ENCODE measurements at places on chromosomes 7 and 10. TPM values are rescaled to one million over a fixed set of nuclear protein-coding genes. Genes with fewer than 3 reads are reported as not detected.
A peak's percentile ranks its signal among the peaks of the same experiment; 100 is the strongest.

DNA sequence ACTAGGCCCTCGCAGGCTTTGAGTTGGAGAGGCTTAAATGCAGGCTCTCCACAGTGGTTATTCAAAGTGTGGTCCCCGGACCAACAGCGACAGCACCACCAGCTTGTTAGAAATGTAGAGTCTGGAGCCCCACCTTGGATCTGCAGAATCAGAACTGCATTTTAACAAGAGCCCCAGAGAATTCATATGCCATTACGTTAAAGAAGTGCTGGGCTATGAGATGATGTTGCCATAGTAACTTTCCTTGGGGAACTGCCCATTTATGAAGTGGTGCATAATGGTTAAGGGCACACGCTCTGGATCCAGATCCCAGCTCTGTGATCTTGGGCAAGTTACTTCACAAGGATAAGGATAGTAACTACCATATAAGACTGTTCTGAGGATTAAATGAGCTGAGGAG lies 48.9 kb downstream of the ZCCHC24 start:
- DNase-seq: no peak

GRCh38 chr7:106542550-106543220 lies 118.3 kb downstream of the CCDC71L start:
- peak; percentile 86 for DNase-seq

DNA sequence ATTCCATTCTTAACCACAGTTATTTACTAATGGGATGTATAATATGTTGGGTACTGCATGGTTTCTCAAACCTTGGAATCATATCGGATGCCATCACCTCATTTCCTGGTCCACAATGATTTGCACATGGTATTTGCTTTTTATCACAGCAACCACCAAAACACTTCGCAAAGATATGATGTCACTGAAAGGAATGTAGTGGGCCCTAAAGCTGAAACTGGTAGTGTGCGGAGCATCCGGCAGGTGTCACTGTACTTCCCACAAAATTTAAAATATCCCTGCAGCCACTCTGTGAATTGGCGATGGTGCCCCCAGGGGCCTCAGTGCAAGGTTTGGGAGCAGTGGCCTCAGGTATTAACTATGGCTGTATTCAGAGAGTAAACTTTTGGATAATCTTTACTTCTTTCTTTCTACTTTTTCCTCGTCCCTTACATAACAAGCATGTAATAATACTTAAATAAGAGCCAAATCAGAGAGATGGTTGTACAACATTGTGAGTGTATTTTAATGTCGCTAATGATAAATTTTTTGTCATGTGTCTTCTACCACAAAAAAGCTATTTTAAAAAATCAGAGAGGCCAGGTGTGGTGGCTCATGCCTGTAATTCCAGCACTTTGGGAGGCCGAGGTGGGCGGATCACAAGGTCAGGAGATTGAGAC lies 66.2 kb downstream of the FAM241B start:
- DNase-seq: peak; percentile 84

GRCh38 chr10:85177767-85178166 lies 849.4 kb downstream of the CCSER2 start:
- DNase-seq: no peak

DNA sequence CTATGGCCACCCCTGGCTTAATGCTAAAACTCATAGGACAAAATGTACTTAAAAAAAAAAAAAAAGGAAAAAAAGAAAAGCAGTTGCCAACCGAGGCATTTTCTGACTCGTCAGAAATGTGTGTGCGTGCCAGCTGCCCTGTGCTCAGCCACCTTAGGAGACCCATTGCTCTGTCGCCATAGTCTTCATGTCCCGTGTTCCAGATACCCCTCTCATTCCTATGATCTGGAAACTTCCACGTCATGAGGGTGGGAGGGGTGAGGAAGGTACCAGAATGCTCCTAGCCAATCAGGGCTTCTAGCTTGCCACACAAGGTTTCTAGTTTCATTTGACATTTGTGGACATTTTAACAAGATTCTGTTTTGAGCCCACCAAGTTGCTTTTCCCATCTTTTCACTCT lies 212.9 kb downstream of the TCF7L2 start:
- no peak for DNase-seq

- DNase-seq: no peak
Measured at GRCh38 chr7:149642589-149642988, 130.8 kb downstream of the ZNF467 start.

GRCh38 chr7:100678291-100678984 lies 4.9 kb downstream of the GNB2 start:
- DNase-seq: no peak

- DNase-seq: no peak
Measured at GRCh38 chr7:139065323-139065722, 29.5 kb upstream of the ZC3HAV1L start.

DNA sequence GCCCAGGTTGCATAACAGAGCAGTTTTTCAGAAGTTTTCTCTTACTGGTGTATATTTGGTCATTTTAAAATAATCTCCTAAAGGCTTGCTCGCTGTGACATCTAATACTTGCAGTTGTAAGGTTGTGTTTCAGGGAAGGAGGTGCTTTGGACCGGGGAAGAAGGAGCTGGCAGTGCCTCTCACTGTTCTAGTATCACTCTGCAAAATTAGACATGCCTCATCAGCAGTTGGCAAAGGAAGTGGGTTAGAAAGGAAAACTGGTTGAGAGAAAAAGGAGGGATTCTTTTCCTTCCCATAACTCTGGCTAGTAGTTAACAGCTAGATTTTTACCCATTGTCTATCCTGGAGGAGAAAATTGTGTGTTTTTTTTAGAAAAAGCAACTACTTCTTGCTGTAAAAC lies 34.8 kb downstream of the CUL1 start:
- DNase-seq: no peak

DNA sequence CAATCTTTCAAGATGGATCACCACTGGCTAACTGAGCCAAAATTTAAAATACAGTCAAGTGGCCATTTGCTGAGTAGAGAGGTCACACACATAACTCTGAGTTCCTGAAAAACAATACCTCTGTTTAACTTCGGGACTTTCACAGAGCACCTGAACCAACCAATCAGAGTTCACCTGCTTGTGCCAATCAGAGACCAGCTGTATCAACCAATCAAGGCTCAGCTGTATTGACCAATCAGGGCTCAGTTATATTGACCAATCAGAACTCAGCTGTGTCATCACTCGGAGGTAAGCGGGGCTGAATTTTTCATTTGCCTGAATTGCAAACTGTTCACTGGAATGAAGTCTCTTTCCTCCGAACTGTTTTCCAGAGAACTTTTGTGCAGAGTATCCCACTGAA lies 10.0 kb upstream of the CPXM2 start:
- no peak for DNase-seq

DNA sequence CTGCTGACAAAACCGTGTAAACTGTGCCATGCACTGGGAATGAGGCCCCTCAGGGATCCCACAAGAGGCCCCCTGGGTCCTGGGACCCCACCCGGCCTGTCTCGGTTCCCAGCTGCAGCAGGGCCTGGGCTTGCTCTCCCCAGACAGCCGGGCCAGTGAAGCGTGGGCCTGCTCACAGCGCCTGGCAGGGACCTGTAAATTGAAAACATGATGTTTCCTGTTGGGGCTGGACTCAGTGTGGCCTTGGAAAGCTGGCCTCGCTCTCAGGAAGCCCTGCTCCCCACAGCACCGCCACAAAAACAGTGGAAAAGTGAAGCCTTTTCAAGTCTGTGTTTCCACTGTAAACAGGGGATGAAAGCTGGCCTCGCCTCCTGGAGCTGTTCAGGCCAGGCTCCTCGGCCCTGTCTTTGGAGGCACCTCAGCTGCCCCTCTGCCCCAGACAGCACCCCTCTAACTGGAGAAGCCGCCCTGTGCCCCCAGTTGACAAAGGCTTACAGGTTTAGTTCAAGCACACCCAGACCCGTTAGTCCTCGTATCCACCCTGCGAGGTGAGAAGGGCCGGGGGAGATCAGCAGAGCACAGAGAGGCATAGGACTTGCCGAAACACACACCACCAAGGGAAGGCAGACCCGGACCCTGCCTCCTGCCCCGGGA lies 108.3 kb downstream of the ZMIZ1 start:
- no peak for DNase-seq

GRCh38 chr7:155750255-155751125 lies 61.8 kb downstream of the SHH start:
- no peak for DNase-seq

DNA sequence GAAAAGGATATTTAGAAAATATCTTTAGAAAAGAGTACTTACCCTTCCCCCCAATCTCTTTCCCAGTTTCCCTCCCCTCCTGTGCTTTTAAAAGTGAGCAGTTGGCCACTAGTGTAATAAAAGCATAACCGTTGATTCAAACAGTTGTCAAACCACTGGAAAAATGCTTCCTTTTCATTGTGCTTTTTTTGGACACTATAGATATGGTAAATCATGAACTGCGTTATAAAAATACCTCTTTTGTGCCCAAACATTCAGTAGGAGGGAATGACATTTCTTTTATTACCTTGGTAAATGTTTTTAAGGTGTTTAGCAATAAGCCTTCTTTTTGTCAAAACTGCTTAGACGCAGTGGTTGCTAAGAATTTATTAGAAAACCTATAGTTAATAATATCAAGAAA lies 232.4 kb downstream of the SLC25A13 start:
- no peak for DNase-seq

GRCh38 chr10:58531084-58531695 lies 18.5 kb downstream of the BICC1 start:
- peak; percentile 53 for DNase-seq

GRCh38 chr7:20745702-20746101 lies 41.0 kb downstream of the SP8 start:
- DNase-seq: no peak

The KEL gene
- 0.21 TPM for total RNA-seq

The CCDC3 gene
- total RNA-seq: 2.4 TPM

The PAPSS2 gene
- 0.17 TPM for total RNA-seq

The OR2A2 gene
- total RNA-seq: not detected
